ENCODE measurements at places on chromosomes 12 and 14. TPM values are rescaled to one million over a fixed set of nuclear protein-coding genes. Genes with fewer than 3 reads are reported as not detected.

DNA sequence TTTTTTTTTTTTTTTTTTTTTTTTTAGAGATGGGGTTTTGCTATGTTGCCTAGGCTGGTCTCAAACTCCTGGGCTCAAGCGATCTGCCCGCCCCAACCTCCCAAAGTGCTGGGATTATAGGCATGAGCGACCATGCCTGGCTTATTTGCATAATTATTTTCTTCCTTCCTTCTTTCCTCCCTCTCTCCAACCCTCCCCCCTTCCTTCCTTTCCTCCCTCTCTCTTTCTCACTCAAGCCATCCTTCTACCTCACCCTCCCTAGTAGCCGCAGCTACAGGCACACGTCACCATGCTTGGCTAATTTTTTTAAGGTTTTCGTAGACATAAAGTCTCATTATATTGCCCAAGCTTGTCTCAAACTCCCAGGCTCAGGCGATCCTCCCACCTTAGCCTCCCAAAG, 83.8 kb downstream of the PEBP1 start:
- no peak for DNase-seq

DNA sequence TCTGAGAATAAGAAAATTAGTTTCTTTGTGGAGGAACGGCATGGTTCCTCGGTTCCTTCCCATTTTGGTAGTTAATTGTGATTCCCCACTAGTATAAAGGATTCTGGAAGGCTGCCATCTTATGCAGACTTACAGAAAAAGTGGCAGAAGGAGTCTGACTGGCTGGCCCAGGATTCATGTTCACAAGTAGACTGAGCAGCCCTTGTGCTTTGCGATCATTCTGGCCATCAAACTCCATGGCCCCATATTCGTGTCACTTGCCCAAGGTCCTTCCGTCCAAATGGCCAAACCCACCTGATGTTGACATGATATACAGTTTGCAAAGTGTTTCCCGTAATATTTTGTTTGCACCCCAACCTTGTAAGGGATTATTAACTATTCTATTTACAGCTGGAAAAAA, 297.2 kb upstream of the AMIGO2 start:
- no peak for DNase-seq

- DNase-seq = no peak
Measured at GRCh38 chr14:74979442-74980397, 23.0 kb upstream of the EIF2B2 start.

- peak; percentile 47 for DNase-seq
Measured at GRCh38 chr12:4388662-4389061, 9.2 kb upstream of the FGF23 start.

- DNase-seq = no peak
Measured at GRCh38 chr12:113573148-113573547, 101.5 kb upstream of the LHX5 start.

Gene TMEM63C
- 0.83 TPM for total RNA-seq

Gene CMKLR1
- total RNA-seq = 10.2 TPM

Gene KRT75
- total RNA-seq = not detected

Data from esophagus muscularis mucosa (tissue), 4 donors.